Kidney capillary endothelial cell (primary cell): ENCODE measurements at places on chromosomes 6 and 20.

- no peak for DNase-seq
These were observed 161.8 kb downstream of the KCNQ5 start for GRCh38 chr6:72783666-72784065.

- DNase-seq = peak; percentile 86
These were observed 21.5 kb downstream of the SYNJ2 start for GRCh38 chr6:158002951-158003853.

DNA sequence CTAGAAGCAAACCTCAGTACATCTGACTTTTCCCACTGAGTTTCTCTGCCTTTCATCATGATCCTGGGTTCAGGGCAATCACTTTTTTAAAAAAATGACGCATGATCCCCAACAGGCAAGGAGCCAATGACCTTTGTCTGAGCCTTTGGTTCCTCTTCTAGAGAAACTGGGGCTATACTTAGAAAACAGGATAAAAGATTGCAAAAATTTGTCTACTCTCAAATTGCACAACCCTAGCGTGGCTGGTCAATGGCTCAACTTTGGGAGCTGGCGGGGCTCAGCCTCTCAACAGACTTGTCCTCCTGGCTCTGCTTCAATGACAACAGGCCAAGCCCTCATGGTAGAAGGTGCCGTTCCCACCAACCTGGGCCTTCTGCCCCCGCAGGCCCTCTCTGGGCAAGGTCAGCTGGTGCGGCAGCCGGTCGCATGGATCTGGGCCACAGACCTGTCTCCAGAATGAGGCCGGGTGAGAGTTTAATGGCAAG lies 48.7 kb downstream of the PDYN start:
- DNase-seq = no peak

DNA sequence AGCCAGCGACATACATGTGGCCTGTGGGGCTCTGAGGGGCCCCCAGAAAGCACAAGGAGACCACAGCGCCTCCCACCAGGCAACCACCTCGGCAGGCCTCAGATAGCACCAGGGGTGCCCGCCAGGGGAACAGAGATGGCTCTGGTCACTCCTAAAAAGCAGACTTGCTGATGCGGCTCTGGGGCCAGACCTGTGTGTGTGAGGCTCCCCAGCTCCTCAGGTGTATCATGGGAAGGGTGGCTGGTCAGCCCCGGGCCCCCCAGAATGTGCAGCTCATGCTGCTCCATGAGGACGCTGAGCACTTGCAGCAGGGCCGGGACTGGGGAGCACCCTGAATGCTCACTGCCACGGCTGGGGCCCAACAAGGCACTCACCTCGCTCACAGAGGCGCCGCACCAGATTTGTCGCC lies 60.2 kb downstream of the PYGB start:
- no peak for DNase-seq

- peak; percentile 60 for DNase-seq
These were observed 4.5 kb upstream of the EBF4 start for GRCh38 chr20:2688041-2688591.

DNA sequence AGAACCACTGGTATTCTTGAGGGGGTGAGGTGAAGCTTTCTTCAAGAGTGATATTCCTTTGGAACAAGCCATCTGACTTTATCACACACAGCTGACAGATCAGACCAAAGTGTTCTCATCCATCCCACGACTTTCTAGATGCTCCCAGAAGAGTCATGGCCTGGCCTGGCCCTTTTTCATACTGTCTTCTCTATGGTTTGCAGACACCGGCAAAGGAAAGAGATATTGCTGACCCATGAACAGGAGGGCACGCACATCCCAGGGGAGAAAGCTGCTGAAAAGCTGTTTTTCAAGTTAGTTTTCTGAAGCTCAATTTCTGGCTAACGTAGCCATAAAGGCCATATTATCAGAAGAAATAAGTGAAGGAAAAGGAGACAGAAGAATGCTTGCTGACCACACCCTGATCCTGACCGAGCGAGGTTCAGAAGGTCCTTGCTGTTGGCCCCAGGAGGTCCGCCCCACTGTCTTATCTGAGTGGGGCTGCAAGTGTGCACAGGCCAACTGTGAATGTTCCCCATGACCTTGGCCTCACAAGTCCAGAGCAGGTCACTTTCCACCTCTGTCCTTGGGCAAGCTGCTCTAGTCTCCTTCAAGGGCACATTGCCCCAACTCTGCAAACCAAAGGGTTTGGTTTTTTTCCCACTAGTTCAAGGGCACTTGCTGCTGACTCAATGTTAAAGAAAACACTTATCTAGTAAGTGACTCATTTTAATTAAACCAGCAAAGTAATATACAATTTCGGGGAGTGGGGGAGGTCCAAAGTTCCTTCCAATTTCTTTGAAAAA lies 2.0 kb downstream of the ACSS1 start:
- no peak for DNase-seq

- DNase-seq = no peak
These were observed 39.7 kb downstream of the SLC35D3 start for GRCh38 chr6:136961848-136962247.

DNA sequence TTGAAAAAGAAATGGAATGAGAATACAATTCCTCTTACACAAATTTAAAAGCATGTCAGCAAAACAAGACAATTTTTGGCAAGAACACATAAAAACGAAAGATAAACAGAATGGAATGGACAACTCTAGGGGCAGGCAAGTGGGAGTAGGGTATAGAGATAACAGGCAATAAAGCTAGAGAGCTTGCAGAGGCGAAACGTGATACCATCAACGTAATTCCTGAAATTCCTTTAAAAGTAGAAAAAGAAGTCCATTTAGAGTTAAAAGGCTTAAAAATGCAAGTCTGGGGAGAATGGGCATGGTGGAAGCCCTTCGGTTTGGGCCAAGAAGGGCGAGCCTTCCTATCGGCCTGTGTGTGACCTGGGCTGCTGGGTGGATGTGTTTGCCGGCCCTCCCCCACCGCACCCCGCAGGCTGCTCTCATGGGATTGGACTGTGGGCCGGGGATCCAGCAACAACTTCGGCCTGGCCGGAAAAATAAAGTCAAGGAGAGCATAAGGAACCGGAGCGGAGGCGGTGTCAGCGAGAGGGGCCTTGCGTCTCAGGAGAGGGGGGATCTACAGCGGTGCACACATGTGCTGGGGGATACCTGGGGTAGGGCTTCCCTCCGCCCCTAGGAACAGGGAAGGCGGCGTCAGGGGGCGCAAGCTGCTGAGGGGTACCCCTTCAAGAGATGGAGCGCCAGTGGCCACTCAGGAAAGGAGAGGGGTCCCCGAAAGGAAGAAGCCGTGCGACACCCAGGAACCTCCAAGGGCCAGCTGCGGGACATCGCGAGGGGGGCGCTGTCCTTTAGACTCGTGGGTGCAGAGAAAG lies 4.1 kb downstream of the TMEM239 start:
- no peak for DNase-seq

DNA sequence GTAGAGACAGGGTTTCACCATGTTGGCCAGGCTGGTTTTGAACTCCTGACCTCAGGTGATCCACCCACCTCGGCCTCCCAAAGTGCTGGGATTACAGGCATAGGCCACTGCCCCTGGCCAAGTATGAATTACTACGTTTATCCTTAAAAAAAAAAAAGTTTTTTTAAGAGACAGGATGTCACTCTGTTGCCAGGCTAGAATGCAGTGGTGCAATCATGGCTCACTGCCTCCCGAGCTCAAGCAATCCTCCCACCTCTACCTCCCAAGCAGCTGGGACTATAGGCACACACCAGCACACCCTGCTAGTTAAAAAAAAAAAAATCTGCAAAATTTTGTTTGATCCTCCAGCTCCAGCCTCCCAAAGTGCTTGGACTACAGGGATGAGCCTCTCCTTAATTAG lies 23.1 kb downstream of the IYD start:
- DNase-seq = no peak

- no peak for DNase-seq
These were observed 25.5 kb upstream of the SSTR4 start for GRCh38 chr20:23009636-23010035.

GRCh38 chr6:150910561-150910960 lies 45.1 kb downstream of the MTHFD1L start:
- no peak for DNase-seq

- no peak for DNase-seq
These were observed 92.1 kb downstream of the FYN start for GRCh38 chr6:111781041-111781708.

DNA sequence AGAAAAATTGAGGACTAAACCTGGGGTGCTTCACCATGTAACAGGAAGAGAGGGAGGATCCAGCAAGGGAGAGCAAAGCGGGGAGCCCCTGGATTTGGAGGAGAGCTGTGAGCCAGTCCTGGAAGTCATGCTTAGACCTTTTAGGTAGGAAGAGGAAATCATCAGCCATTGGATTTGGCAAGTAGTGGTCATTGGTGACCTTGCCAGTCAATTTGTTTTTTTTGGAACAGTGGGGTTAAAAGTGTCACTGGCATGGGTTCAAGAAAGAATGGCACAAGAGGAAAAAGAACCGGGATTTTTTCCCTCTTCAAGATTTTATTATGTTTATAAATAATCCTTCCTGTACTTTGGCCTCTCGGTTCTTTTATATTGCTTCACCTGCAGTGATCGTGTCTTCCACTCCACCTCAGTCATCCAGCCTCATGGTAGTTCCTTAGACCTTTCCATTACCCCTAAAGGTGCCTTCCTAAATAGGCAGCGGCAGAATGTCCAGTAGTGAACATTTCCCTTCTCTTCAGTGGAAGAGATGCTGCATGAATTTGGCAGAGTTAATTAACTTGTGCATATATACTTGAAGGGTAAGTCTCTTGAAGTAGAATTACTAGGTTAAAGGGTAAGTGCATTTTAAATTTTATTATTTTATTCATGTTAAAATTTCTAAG lies 124.7 kb downstream of the QKI start:
- DNase-seq = no peak

DNA sequence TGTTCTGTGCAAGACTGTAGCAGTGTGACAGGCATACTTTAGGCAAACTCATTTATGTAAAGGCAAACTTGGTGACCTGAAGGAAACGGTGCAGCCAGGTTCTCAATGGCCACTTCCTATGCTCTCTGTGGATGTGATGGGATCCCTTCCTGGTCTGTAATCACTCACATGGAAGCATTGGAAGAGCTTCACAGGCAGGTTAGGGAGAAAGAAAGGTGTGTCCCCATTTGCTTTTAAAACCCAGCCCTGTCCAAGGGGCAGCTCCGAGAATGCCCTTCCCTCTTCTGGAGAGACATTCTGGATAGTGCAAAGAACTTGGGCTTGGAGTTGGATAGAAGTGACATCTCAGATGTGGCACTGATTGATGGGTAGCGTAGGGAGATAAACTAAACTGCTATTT lies 28.1 kb downstream of the CEP43 start:
- no peak for DNase-seq
